ENCODE measurements at places on chromosomes 13 and 19.
A peak's percentile ranks its signal among the peaks of the same experiment; 100 is the strongest.

- no peaks in the 10 kb centered on the region for H3K4me1 ChIP-seq
- H3K4me3 ChIP-seq, result no peak overlapping the region
- DNase-seq, result no peak
- H3K27me3 ChIP-seq, result peaks cover 25% of the 10 kb centered on the region
- H3K36me3 ChIP-seq, result no peaks in the 10 kb centered on the region
Observed at GRCh38 chr19:30236587-30236986, 135.6 kb upstream of the ZNF536 start.

DNA sequence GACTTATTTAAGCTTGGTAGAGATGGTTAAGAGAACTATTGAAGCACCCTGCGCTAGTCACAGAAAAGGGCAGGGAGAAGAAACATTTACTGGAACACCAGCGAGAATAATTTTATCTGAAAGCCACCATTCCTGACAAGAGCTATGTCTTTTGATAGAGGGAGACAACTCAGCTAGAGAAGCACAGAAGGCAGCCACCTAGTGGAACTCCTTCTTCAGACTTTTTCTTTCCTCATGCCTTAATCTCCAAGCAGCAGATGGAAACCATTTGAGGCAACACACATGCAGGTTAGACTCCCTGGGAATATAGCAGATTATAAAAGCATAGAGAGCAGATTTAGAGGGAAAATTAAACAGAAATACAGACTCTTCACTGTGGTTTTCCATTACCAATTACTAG is 813.4 kb downstream of the SLITRK6 start:
- H3K27ac ChIP-seq, result no peak overlapping the region
- no peak overlapping the region for H3K4me3 ChIP-seq
- no peaks in the 10 kb centered on the region for H3K27me3 ChIP-seq
- no peak for DNase-seq
- H3K4me1 ChIP-seq, result no peaks in the 10 kb centered on the region
- H3K36me3 ChIP-seq, result no peaks in the 10 kb centered on the region

DNA sequence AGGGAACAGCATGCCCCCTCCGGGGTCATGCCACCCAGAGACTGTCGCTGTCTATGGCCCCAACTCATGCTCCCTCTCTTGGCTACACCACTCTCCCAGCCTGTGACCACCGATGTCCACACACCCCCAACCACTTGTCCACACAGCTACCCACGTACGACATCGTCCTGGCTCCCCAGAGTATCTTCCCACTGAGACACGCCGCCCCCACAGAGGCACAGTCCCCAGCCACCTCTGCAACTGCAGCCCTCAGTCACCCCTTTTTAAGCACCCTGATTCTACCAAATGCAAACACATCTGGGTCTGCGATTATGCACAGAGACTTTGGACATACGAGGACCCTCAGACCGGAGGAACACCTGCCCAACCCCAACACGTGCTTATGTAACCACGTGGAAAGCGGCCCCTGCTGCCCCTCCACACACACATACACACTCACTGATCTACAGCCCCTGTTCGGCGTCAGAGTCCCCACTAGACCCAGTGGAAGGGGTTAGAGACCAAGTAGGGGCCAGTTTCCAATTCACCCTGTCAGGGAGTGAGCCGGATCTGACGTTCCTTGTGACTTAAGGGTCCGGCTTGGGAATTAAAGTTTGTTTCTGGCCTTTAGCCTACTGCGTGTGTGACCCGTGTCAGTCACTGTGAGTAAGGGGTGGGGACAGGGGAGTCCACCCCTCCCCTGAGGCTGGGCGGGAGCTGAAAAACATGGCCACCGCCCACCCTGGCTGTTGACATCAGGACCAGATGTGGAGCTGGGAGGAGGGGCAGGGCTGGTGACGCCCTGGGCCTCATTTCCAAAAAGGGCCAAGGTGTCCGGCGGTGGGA is 11.9 kb upstream of the AXL start:
- peaks cover 3% of the 10 kb centered on the region for H3K4me1 ChIP-seq
- H3K27me3 ChIP-seq, result no peaks in the 10 kb centered on the region
- H3K27ac ChIP-seq, result no peak overlapping the region
- H3K36me3 ChIP-seq, result no peaks in the 10 kb centered on the region
- H3K4me3 ChIP-seq, result no peak overlapping the region

DNA sequence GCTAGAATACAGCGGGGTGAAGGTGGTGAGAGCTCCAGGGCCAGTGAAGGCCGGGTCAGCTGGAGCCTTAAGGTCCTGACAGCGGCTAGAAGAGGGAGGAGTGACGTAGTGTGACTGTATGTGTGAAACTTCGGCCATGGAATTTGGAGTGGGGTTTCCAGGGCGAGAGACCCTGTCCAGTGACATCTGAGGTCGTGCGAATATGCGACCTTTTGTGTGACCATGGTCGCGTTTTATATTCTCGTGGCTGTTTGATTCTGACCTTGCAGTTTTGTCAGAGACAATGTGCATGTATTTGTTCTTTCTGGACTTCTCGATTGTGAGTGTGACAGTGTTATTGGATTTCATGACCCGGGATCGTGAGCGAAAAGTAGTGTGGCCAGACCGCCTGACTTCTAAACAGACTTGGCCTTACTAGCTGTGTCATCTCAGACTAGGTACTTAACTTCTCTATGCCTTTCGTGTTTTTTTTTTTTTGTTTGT is 405 bp upstream of the ZNF569 start:
- no peaks in the 10 kb centered on the region for H3K27me3 ChIP-seq
- DNase-seq, result no peak
- peak overlapping the region; percentile 89 for H3K27ac ChIP-seq

GRCh38 chr19:43479226-43479625 is 13.8 kb upstream of the LYPD3 start:
- peaks cover 12% of the 10 kb centered on the region for H3K36me3 ChIP-seq
- H3K4me3 ChIP-seq, result no peak overlapping the region
- H3K4me1 ChIP-seq, result peaks cover 7% of the 10 kb centered on the region
- no peak for DNase-seq
- no peak overlapping the region for H3K27ac ChIP-seq
- no peaks in the 10 kb centered on the region for H3K27me3 ChIP-seq

DNA sequence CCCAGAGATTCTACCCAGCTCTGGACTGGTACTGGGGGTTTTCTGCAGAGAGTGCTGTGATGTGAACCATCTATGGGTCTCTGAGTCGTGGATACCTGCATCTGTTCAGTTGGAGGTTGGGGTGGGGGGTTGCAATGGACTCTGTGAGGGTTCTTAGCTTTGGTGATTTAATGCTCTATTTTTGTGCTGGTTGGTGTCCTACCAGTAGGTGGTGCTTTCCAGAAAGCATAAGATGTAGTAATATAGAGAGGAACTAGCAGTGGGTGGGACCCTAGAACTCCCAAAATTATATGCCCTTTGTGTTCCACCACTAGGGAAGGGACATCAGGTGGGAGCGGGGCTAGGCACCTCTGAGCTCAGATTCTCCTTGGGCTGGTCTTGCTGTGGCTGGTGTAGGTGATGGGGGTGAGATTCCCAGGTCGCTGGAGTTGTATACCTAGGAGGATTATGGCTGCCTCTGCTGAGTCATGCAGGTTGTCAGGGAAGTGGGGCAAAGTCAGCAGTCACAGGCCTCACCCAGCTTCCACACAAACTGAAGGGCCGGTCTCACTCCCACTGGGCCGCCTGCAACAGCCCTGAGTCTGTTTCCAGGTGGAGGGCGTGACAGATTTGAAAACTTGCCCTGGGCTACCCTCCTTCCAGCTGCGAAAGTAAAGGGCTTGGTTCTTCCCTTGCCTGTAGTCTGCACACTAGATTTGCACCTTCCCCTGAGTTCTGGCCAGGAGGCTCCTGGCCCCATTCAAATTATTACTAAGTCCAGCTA is 573.0 kb upstream of the SLITRK1 start:
- H3K36me3 ChIP-seq, result no peaks in the 10 kb centered on the region
- DNase-seq, result no peak
- no peaks in the 10 kb centered on the region for H3K4me1 ChIP-seq
- H3K27me3 ChIP-seq, result no peaks in the 10 kb centered on the region
- no peak overlapping the region for H3K4me3 ChIP-seq

- no peak for DNase-seq
- H3K4me1 ChIP-seq, result peaks cover 4% of the 10 kb centered on the region
- H3K27ac ChIP-seq, result no peak overlapping the region
- H3K36me3 ChIP-seq, result no peaks in the 10 kb centered on the region
Observed at GRCh38 chr13:25046274-25046984, 49.5 kb upstream of the PABPC3 start.

DNA sequence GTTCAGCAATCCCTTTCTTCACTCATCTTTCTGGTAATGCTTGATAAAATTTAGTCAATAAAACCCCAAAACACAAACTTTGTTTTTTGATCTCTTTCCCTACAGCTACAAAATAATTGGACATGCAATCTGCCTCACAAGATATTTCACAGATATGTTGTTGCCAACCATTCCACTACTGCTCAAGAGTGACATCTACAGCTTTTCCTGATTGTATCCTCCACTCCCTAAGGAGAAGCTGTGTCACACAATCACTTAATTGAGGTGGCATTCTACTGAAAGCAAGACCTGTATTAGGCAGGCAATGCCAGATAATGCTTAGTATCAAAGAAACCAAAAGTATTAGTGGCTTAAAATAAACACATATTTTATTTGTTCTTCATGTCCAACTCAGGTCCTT is 1646.2 kb upstream of the SPRY2 start:
- H3K27ac ChIP-seq, result no peak overlapping the region
- no peaks in the 10 kb centered on the region for H3K36me3 ChIP-seq
- DNase-seq, result no peak
- no peaks in the 10 kb centered on the region for H3K4me1 ChIP-seq

GRCh38 chr13:98204546-98204945 is 27.5 kb upstream of the RNF113B start:
- no peaks in the 10 kb centered on the region for H3K36me3 ChIP-seq
- no peak overlapping the region for H3K27ac ChIP-seq
- no peak for DNase-seq
- H3K4me1 ChIP-seq, result no peaks in the 10 kb centered on the region
- peaks cover 10% of the 10 kb centered on the region for H3K27me3 ChIP-seq
- H3K4me3 ChIP-seq, result no peak overlapping the region

DNA sequence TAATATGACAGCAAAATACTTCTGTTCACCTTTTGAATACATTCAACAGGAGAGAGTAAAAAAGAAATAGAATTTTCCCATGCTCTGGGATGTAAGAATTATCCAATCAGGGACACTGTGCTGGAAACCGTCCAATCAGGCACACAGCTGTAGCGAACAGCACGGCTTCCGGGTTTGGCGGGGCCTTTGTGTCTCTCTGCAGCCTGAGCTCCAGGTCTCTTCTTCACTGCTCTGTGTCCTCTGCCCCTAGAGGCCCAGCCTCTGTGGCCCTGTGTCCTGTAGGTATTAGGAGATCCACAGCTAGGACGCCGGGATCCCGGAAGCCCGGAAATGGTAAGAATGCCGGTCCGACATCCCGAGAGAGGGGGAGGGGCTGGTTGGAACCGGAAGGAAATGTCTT is 92.7 kb downstream of the ZNF737 start:
- H3K4me1 ChIP-seq, result no peaks in the 10 kb centered on the region
- no peaks in the 10 kb centered on the region for H3K36me3 ChIP-seq
- no peaks in the 10 kb centered on the region for H3K27me3 ChIP-seq
- no peak overlapping the region for H3K4me3 ChIP-seq
- no peak for DNase-seq

DNA sequence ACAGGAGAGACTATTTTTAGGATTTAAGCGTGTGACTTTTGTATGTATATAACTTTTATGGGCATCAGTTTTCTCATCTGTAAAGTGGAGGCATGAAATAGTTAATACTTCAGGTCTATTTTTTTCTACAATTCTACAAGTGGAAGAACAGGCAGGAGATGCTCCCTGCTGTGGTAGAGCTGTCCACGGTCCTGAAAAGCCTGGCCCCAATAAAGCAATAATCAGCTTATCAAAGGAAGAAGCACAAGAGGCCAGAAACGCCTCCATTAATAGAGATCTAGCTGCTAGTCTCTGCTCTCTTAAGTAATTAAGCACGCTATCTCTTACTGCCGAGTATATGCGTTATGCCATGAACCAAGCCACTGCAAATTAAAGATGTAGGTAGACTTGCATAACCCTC is 28.0 kb upstream of the WASF3 start:
- no peak overlapping the region for H3K27ac ChIP-seq
- DNase-seq, result peak; percentile 38
- no peak overlapping the region for H3K4me3 ChIP-seq
- peaks cover 2% of the 10 kb centered on the region for H3K27me3 ChIP-seq
- H3K4me1 ChIP-seq, result no peaks in the 10 kb centered on the region

DNA sequence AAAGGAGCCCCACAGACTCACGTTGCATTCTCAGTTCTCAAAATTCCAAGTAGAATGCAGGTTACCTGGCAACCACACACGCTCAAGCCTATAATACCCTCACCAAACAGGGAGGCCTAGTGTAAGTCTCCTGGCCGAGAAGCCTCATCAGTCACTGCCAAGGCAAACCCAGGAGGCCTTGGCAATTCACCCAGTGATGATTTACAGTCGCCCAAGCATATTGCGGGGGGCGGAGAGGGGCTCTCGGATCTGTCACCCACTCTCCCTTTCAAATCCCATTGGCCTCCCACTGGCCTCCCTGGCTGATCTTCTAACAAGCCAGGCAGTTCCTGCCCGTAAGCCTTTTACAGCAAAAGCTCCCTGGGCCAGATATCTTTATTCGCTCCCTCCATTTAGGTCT is 1.1 kb downstream of the AKAP8L start:
- peak overlapping the region; percentile 98 for H3K4me3 ChIP-seq
- peaks cover 30% of the 10 kb centered on the region for H3K4me1 ChIP-seq
- H3K27me3 ChIP-seq, result no peaks in the 10 kb centered on the region
- no peak for DNase-seq

Data from activated naive CD8-positive, alpha-beta T cell treated with anti-CD3 and anti-CD28 coated beads, Interleukin-2, amount 10 ng/mL, durations not matched to agents 7 days and 5 days (primary cell).